ENCODE measurements at places on chromosomes 7 and 10. TPM values are rescaled to one million over a fixed set of nuclear protein-coding genes. Genes with fewer than 3 reads are reported as not detected.

PON1 gene
- 0.73 TPM for total RNA-seq

- no peak for DNase-seq
Observed at GRCh38 chr7:147096629-147097028, 980.0 kb downstream of the CNTNAP2 start.

COPG2 gene
- 8.8 TPM for total RNA-seq

ERVW-1 gene
- total RNA-seq, result 0.16 TPM

UCN3 gene
- total RNA-seq, result not detected

DNA sequence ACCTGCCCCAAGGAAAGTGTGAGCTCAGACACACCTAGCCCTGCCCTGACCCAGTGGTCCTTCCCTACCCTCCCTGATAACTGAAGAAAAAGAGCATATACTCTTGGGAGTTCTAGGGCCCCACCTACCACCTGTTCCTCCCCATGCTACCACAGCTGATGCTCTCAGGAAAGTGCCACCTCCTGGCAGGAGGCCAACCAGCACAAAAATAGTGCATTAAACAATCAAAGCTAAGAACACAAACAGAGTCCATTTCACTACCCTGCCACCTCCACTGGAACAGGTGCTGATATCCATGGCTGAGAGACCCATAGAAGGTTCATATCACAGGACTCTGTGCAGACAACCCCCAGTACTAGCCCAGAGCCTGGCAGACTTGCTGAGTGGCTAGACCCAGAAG lies 288.6 kb upstream of the PHF14 start:
- DNase-seq, result no peak

GRCh38 chr10:86942441-86943315 lies 14.7 kb downstream of the MMRN2 start:
- DNase-seq, result no peak

- no peak for DNase-seq
Observed at GRCh38 chr7:134209322-134210015, 82.3 kb downstream of the LRGUK start.

GRCh38 chr10:125217990-125218675 lies 57.8 kb upstream of the CTBP2 start:
- no peak for DNase-seq

DNA sequence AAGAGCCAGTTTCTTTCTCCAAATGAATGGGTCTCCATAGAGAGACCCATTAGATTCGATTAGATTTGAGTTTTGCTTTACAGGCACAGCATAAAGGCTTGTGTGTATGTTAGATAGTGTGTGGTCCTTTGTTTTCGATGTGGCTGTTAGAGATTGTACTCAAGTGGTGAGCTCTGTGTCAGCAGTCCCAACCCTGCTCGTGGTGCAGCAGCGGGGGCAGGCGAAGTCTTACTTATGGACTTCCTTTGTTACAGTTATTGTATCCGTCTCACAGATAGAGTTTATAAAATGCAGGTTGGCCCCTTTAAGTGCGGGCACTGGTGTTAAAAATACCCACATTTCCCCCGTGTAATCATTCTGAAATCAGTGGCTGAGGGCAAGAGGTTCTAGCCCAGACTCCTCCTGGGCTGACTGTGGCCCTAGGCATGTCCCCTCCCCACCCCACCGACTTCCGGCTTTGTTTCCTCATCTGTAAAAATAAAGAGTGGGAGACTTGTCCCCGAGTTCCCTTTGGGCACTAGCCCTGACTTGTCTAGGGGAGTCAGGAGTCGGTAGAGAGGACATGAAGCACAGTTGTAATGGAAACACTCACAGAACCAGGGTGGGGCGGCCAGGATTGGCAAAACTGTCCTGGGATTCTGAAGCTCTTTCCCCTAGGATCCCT lies 28.6 kb downstream of the MTURN start:
- DNase-seq, result peak; percentile 19

DNA sequence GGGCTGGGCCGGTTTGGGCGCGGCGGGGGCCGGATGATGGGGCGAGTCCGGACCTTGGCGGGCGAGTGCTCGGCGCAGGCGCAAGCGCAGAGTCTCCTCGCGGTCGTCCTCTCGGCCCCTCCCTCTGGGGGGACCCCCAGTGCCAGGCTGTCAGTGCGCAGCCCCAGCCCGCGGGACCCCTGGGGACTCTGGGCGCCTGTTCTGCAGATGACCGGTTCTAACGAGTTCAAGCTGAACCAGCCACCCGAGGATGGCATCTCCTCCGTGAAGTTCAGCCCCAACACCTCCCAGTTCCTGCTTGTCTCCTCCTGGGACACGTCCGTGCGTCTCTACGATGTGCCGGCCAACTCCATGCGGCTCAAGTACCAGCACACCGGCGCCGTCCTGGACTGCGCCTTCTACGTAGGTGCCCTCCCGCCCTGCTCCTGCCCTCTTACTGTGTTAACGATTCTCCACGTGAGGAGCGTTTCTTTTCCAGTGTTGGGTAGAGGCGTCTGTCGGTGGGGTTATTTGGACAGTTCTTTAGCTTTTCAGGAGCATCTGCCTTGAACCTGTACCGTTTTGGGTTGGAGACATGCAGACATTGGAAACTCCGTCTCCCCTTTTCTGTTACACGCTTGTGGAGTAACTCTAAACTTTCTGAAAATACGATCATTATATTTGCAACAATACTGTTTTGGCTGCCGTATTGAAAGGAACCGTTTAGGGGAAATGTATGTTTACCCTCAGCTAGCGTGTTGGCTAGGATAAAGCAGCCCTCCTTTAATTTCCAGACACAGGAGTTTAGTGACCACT lies 706 bp downstream of the BUB3 start:
- DNase-seq, result no peak

CNNM1 gene
- 1.2 TPM for total RNA-seq

STAG3 gene
- 8.7 TPM for total RNA-seq

IFIT1B gene
- not detected for total RNA-seq

DNA sequence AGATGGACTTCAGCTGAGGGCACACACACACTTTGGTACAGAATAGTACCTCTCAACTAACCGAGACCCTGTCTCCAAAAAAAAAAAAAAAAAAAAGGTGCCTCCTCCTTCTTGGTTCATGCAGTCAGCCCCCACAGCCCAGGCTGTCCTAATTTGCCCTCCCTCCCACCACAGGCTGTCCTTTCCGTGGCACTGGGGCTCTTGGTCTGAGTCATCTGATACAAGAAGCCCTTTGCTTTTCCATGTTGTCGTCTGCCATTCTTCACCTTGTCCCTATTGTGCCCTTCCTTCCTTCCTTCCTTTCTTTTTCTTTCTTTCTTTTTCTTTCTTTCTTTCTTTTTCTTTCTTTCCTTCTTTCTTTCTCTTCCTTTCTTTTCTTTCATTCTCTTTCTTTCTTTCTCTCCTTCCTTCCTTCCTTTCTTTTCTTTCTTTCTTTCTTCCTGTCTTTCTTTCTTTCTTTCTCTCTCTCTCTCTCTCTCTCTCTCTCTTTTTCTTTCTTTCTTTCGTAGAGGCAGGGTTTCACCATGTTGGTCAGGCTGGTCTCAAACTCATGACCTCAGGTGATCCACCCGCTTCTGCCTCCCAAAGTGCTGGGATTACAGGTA lies 96.0 kb upstream of the IKZF1 start:
- no peak for DNase-seq

SFTPD gene
- not detected for total RNA-seq

AGMO gene
- not detected for total RNA-seq

- DNase-seq, result no peak
Observed at GRCh38 chr10:79111846-79112614, 43.3 kb downstream of the ZMIZ1 start.

DNA sequence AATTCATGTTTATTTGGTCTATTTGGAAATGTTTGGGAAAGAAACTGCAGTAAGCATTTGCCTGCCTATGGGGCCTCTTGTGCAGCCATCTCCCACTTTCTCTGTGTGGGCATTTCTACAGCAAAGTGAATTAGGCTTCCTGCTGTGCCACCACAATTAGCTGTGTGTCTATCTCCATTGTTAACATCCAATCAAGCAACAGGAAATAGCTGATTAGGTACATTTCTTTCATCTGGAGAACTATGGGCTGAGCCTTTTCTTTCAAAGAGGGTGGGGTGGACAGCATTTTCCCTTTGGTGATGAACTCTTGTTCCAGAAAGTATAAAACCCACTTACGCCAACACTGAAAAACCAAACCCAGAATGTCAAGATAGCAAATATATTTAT lies 640.0 kb downstream of the ACTR3B start:
- DNase-seq, result no peak

- DNase-seq, result no peak
Observed at GRCh38 chr7:46484906-46485305, 563.8 kb upstream of the IGFBP3 start.

CRHR2 gene
- not detected for total RNA-seq

DNA sequence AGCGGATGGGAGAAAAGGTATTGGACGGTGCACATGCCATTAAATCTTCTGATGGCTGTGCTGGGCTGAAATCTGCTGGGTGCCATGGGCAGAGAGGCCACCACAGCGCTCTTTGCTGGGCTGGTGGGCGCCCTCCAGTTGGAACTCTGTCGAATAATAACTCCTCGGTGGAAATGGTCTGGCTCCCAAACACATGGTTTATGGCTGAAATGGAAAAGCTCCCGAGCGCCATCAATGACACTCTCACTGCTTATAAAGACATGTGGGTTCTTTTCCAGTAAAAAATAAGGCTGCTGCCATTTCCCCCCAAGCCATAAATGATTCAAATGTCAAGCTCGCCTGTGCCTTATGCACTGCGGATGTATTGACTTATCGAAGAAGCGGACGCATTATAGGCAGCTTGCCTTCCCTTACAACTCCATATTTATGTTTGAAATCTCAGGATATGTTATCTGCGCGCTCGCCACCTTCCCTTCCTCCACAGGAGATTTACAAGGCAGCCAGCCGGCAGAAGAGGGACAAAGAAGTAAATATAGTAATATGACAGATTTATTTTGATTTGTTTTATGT lies 239.0 kb upstream of the MKI67 start:
- no peak for DNase-seq

- no peak for DNase-seq
Observed at GRCh38 chr7:33494474-33494873, 365.1 kb downstream of the BBS9 start.

WNT16 gene
- total RNA-seq, result not detected
